A549 treated with Hydrocortisone at 1 μM for 4 hours (cell line): ENCODE measurements at places on chromosomes 16 and 17. TPM values are rescaled to one million over a fixed set of nuclear protein-coding genes. Genes with fewer than 3 reads are reported as not detected.

STAC2 gene
- 3.5 to 4.8 TPM (median 4.0 TPM) in 5 replicates for total RNA-seq

ZNF205 gene
- 13.0 to 14.7 TPM (median 14.4 TPM) in 5 replicates for total RNA-seq

USP43 gene
- 3.4 to 4.5 TPM (median 4.0 TPM) in 5 replicates for total RNA-seq

SDK2 gene
- total RNA-seq: 1.1 to 1.8 TPM (median 1.6 TPM) in 5 replicates

TBC1D3C gene
- total RNA-seq: 0.06 TPM in 1 of 5 replicates, not detected in the others

RUSF1 gene
- total RNA-seq: 45.4 to 51.0 TPM (median 50.2 TPM) in 5 replicates

HBQ1 gene
- total RNA-seq: 3.7 to 8.3 TPM (median 6.4 TPM) in 5 replicates

CD79B gene
- 0.08 to 0.09 TPM in 2 of 5 replicates, not detected in the others for total RNA-seq

HBA2 gene
- 0.20 to 0.33 TPM in 2 of 5 replicates, not detected in the others for total RNA-seq

KRTAP9-4 gene
- total RNA-seq: not detected in 5 replicates

SULT1A4 gene
- total RNA-seq: 26.7 to 37.4 TPM (median 28.4 TPM) in 5 replicates

KLHL11 gene
- total RNA-seq: 2.1 to 5.0 TPM (median 2.9 TPM) in 5 replicates

MMP28 gene
- 5.2 to 8.2 TPM (median 6.7 TPM) in 5 replicates for total RNA-seq

TMEM114 gene
- total RNA-seq: not detected in 5 replicates

OR1D2 gene
- total RNA-seq: not detected in 5 replicates

TPSB2 gene
- not detected in 5 replicates for total RNA-seq

NTN1 gene
- 0.43 to 0.56 TPM (median 0.52 TPM) in 5 replicates for total RNA-seq

KCNAB3 gene
- total RNA-seq: 1.9 to 2.9 TPM (median 2.7 TPM) in 5 replicates

CES4A gene
- 3.4 to 4.1 TPM (median 3.7 TPM) in 5 replicates for total RNA-seq

HIRIP3 gene
- 14.5 to 17.7 TPM (median 15.5 TPM) in 5 replicates for total RNA-seq

RNF151 gene
- 0.14 TPM in 1 of 5 replicates, not detected in the others for total RNA-seq

KRTAP1-1 gene
- total RNA-seq: not detected in 5 replicates

SLC2A4 gene
- total RNA-seq: 0.39 to 0.59 TPM (median 0.50 TPM) in 5 replicates

NRN1L gene
- total RNA-seq: 0.17 to 0.32 TPM (median 0.23 TPM) in 3 of 5 replicates, not detected in the others

AOC2 gene
- total RNA-seq: 1.6 to 2.4 TPM (median 2.0 TPM) in 5 replicates

NPIPA1 gene
- total RNA-seq: 35.8 to 48.6 TPM (median 46.8 TPM) in 5 replicates

NPIPA8 gene
- 0.53 to 1.0 TPM (median 0.84 TPM) in 5 replicates for total RNA-seq

MGAT5B gene
- 18.6 to 21.8 TPM (median 20.4 TPM) in 5 replicates for total RNA-seq

MYH1 gene
- not detected in 5 replicates for total RNA-seq

SCARF1 gene
- 0.18 to 0.38 TPM (median 0.21 TPM) in 5 replicates for total RNA-seq
